ENCODE measurements at places on chromosomes 2 and 18. TPM values are rescaled to one million over a fixed set of nuclear protein-coding genes. Genes with fewer than 3 reads are reported as not detected.

The PPP1R1C gene
- total RNA-seq, result 0.49 TPM

The WDR75 gene
- total RNA-seq, result 44.0 TPM

The SCN3A gene
- total RNA-seq, result 194 TPM

The HMSD gene
- 0.25 TPM for total RNA-seq

The ABCG5 gene
- not detected for total RNA-seq

The CCDC178 gene
- total RNA-seq, result 1.2 TPM

The TMEM178A gene
- total RNA-seq, result 23.4 TPM
